Stimulated activated CD4-positive, alpha-beta T cell treated with anti-CD3 and anti-CD28 coated beads, Interleukin-2, amount 100 ng/mL, for 4 hours (primary cell): ENCODE measurements at places on chromosomes 16 and 17.

GRCh38 chr17:20216154-20216815, 207.1 kb downstream of the SPECC1 start:
- DNase-seq, result no peak

GRCh38 chr17:2309338-2310154, 5.8 kb downstream of the SRR start:
- DNase-seq, result no peak

- DNase-seq, result peak; percentile 67
These were observed 17.9 kb downstream of the LIG3 start for GRCh38 chr17:34998205-34998604.

GRCh38 chr17:78128551-78129350, at the start of gene TMC6:
Gene TMC6, minus strand, starts transcription at chr17:78128755. Its CDS starts 1,923 bp downstream, at chr17:78126832.
- DNase-seq, result peak; percentile 59
